ENCODE measurements at places on chromosomes 3 and 15.

GRCh38 chr15:84572231-84572630 lies 28.6 kb upstream of the ZSCAN2 start:
- no peak for DNase-seq

DNA sequence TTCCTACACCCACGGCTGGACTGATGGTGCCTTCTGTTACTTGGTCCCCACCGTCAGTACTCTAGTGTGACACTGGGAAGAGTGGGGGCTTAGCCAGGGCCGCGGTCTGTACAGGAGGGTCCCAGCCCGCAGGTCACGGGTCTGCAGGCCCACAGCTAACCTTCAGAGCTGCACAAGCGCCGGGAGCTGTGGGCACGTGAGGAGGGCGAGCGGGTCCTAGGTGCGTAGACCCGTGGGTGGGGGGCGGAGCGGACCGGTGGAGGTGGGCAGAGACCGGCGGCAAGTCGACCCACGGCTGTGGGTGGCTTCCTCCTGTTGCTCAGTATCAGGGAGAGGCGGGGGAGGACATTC lies 1.2 kb downstream of the TNFAIP8L3 start:
- DNase-seq = no peak

DNA sequence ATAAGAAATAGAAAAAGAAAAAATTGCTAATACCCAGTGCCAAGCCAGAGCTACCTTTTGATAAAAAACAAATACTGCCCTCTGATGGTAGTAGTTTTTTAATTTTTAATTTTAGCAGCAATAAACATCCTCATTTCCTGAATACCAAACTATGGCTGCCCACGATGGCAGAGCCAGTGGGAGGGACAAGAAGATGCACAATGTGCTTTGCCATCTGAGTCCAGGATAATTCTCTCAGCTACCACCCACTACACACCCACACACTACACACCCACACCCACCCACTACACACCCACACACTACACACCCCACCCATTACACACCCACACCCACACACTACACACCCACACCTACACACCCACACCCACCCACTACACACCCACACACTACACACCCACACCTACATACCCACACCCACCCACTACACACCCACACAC lies 17.8 kb downstream of the CEP19 start:
- DNase-seq = no peak

- DNase-seq = no peak
Measured at GRCh38 chr15:64455961-64456371, 4.4 kb upstream of the ZNF609 start.

DNA sequence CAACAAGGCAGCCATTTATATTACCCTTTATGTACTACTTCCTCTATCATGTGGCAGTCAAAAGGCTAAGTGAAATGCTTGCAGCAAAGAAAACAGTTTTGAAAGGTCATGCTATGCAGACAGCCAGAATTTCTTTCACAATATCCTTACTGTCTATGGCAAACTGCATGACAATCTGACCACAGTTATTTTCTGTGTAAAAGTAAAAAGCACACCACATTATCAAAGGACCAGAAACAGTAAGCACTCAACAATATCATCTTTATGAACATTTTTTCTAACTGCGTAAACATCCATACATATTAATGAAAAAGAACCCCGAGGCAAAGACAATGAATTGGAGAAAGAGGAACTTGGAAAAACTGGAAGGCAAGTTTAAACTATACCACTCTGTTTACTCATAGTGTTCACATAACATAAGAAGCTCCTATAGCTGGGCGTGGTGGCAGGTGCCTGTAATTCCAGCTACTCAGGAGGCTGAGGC lies 47.9 kb downstream of the PIK3CB start:
- no peak for DNase-seq

DNA sequence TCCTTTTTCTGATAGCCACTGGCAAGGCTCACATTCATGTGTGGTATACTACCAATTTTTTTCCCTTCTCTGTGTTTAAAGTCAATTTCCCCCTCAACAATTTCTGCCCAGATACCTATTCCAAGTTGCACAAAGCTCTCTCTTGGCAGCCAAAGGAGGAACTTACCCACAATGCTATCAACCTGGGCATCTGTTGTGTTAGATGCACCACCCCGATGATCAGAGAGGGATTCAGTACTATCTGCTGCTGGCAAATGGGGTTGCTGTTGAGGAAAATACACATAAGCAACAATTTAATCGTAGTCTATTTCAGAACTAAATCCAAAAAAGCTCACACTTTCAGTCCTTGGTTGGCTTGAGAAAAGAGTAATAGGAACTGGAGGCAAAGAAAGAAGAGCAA lies 46.1 kb downstream of the AAGAB start:
- DNase-seq = no peak
